ENCODE measurements at places on chromosomes 4 and X. TPM values are rescaled to one million over a fixed set of nuclear protein-coding genes. Genes with fewer than 3 reads are reported as not detected.

DNA sequence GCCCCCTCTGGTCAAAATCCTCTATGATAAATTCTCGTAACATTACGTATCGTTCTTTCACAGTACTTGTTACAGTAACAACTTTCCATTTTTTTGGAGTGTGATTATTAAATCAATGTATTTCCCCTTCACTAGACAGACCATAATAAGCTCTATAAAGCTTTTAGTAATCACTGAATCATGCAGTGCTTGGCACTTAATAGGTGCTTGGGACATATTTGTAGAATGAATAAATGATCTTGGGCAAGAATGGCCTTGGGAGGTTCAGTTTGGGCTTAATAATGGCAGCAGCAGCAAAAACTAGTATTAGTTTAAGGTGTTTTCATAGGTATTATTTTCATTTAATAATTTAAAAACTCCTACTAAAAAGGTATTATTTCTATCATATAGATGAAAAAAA is 33.4 kb upstream of the SFRP2 start:
- no peak overlapping the region for H3K4me3 ChIP-seq
- no peaks in the 10 kb centered on the region for H3K27me3 ChIP-seq
- H3K36me3 ChIP-seq, result no peaks in the 10 kb centered on the region
- no peak for DNase-seq

HSFX4 gene
- not detected for total RNA-seq

- H3K27me3 ChIP-seq, result no peaks in the 10 kb centered on the region
- DNase-seq, result no peak
- H3K4me3 ChIP-seq, result no peak overlapping the region
- no peak overlapping the region for H3K27ac ChIP-seq
- no peaks in the 10 kb centered on the region for H3K36me3 ChIP-seq
Measured at GRCh38 chr4:178196751-178197374, 754.6 kb upstream of the AGA start.

DNA sequence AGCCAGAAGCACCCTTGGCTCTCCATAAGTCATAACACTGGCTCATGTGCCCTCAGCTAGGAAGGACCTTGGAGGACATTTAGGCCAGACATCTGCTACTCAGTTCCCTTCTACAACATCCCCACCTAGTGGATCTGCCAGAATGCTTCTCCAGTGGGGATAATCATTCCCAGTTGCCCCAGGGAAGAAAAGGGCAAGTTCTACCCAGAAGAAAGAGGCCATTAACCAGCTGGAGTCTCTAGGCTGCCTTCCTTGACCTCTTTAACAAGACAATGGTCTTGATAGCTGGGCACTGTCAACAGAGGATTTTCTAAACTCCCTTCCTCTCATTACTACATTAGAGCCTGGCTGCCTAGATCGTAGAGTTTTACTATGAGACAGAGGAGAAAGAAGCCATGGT is 42.0 kb downstream of the LGI2 start:
- peaks cover 3% of the 10 kb centered on the region for H3K4me1 ChIP-seq
- H3K4me3 ChIP-seq, result no peak overlapping the region
- H3K36me3 ChIP-seq, result no peaks in the 10 kb centered on the region
- H3K27ac ChIP-seq, result no peak overlapping the region
- peak; percentile 27 for DNase-seq

RWDD4 gene
- 19.9 TPM for total RNA-seq

DNA sequence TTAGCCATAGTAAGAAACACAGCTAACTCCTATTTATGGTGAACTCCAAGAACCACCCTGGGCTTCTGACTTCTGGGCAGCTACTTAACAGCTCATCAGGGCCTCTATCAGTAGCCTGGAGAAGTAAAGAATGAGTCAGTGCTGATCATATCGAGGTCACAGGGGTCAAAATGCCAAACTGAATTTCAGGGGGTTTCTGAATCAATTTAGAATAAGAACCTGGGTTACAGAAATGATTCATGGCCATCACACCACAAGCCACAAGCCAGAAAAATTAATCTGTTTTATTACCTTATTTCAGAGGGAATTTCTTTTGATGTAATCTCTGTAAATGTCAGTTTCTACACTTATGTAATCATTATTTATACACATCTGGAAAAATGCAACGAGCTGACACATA is 64.4 kb downstream of the CHST7 start:
- peaks cover 1% of the 10 kb centered on the region for H3K4me1 ChIP-seq
- H3K27me3 ChIP-seq, result peaks cover 5% of the 10 kb centered on the region
- no peak for DNase-seq
- no peak overlapping the region for H3K27ac ChIP-seq
- H3K4me3 ChIP-seq, result no peak overlapping the region

GRCh38 chrX:16628946-16629595 is 20.9 kb upstream of the S100G start:
- H3K27me3 ChIP-seq, result no peaks in the 10 kb centered on the region
- no peak for DNase-seq
- H3K27ac ChIP-seq, result no peak overlapping the region
- H3K4me1 ChIP-seq, result no peaks in the 10 kb centered on the region
